ENCODE measurements at places on chromosomes 6 and 20. TPM values are rescaled to one million over a fixed set of nuclear protein-coding genes. Genes with fewer than 3 reads are reported as not detected.

The PRICKLE4 gene
- total RNA-seq = 4.1 TPM

- DNase-seq = no peak
Measured at GRCh38 chr6:87700397-87701343, 1.4 kb downstream of the AKIRIN2 start.

DNA sequence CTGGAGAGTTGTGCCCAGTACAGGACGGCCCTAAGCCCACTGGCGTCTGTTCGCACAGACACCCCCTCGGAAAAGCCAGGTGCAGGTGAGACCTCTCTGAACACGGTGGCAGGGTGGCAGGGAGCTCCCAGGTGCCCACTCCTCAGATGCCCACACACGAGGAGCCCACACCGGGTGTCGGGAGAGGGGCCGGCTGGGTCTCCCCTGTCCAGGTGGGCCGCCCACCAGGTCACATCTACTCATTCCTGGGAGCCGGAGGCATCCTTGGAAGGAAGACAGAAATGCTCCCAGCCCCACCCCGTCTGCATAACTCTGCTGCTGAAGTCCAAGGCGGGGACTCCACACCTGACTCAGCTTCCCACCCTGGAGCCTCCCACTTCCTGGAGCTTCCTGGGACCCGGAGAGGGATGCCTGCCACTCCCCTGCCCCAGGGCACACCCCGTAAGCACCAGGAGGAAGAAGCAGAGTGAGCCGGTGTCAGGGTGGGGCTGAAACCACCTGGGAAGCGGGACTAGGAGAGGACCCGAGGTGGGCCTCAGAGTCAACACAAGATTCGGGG lies 2.5 kb downstream of the SRMS start:
- DNase-seq = no peak

DNA sequence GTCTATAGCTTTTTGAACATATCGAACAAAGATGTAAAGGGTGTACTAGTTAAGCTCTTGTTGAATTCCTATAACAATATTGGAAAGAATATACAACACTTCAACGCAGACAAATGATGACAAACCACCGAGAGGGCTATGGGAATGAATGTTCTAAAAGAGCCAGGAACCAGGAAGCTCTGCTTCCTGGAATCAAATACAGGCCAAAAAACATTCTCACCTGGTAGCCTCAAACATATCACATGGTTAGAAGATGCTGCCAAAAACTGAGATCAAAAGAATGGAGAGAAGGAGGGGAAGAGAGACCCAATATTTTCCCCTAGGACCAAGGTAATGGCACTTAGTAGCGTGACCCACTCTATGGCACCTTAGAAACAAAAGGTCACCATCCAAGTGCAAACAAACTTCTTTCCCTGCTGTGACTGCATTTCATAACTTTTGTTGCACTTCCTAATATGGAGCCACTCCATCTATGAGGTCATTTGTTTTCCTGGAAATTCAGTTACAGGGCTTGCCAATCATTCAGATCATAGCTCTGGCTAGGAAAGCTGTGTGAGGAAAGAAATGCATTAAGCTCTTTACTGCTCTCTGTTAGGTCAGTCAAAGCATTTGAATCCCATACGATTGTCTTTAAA lies 199.2 kb upstream of the NT5E start:
- no peak for DNase-seq

GRCh38 chr20:11195899-11196558 lies 522.2 kb upstream of the JAG1 start:
- DNase-seq = no peak
